Coronary artery (tissue), 2 donors: ENCODE measurements at places on chromosomes 1 and 21.

GRCh38 chr1:223549740-223550139 is 115.8 kb downstream of the CAPN8 start:
- DNase-seq, result no peak

DNA sequence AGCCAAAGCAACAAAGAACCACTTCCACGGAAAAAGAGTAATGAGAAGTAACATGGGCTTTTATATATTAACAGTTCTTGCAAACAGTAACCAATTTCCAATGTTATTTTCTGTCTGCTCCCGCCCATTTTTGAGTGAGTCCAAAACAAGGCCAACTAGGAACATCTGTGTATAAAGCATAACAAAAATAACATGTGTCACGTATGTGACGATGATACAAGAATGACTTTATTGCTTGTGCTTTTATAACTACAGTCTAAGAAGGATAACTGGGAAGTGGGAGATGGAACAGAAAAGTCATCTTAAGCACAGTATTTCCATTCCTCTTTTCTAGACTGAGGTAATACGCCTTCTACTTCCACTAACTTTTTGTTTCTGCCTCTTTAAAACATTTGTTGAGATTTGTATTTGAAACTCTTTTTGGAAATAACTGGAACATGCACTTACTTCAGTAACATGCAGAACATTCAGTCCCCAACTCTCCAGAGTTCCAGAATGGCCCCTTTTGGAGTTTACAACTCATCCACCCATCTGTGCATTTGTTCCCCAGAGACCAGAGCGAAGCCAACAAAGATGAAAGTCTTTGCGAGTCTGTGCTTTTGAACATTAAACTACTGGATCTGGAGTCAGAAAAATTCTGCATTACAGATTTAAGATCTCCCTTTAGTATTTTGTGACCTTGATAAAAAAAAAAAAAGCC is 143.0 kb upstream of the ZRANB2 start:
- no peak for DNase-seq

DNA sequence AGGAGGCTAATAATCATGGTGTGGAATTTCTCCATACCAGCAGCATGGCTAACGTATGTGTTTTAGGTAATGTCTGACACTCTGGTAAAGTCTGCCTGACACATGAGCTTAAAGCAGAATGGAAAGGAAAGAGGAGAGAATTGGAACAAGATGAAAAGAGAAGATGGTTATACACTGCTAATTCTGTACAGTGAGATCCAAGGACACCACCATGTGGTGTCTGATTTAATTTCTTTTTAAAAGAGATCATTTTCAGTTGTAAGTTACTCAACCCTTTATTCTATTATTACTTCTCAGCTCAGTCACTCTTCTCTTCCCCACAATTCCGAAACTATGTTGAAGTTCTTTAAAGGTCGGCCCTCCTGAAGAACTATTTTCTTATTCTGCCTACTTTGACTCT is 15.6 kb downstream of the PRKAB2 start:
- no peak for DNase-seq

GRCh38 chr1:115347282-115347681 is 9.2 kb upstream of the NGF start:
- no peak for DNase-seq

DNA sequence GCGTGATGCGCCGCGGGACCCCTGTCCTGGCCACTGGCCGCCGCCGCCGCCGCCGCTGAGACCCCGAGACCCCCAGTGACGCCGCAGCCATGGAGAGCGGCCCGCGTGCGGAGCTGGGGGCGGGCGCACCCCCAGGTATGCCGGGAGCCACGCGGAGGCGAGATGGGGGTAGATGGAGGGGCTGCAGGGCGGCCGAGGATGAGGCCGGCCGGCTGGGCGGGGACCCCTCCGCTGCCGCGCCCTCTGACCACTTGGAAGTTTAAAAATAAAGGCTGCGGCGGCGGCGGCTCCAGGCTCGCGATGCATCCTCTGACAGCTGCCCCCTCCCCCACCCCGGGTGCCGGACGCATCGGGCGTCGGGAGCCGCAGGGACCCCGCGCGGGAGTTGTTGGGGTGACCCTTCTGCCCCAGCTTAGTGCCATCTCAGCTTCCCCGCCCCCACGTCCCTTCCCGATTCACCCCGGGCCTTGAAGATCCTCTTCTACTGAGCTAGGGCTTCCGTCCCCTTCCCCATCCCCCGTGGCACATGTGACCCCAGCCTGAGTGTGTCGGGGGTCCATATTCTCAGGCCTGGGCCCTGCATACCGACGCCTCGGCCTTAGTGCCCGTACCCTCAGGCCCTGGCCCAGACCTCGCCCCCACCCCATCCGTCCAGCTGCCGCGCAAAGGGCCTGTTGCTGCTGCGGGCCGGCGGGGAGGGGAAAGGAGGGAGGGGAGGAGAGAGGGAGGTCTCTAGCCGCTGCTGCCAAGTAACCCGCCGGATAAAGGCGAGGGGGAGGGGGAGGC is 562 bp downstream of the MAP7D1 start:
- peak; percentile 84 for DNase-seq

DNA sequence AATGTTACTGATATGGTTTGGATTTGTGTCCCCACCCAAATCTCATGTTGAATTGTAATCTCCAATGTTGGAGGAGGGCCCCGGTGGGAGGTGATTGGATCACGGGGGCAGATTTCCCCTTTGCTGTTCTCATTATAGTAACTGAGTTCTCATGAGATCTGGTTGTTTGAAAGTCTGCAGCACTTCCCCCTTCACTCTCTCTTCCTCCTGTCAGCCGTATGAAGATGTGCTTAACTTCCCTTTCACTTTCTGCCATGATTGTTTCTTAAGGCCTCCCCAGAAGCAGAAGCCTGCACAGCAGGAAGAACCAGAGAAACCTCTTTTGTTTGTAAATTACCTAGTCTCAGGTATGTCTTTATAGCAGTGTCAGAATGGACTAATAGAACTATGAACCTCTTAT is 28.4 kb downstream of the TRIM33 start:
- DNase-seq, result no peak

DNA sequence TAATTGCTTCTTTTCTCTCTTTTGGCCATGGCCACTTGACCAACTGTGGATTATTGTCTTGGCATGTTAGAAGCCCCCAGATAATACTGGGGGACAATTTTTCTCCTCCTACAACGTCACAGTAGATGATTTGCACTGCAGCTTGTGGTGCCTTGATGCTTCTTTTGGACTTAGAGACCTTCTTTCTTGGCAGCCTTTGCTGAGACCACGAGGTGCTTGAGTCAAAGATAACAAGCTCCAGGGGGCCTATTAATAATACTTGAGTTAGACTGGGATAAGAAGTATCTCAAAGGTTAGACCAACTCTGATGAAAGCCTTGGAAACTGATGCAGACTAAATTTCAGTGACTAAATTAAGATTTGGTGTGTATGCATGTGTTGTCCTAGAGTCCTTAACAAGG is 3.2 kb downstream of the PPP1R12B start:
- no peak for DNase-seq

- DNase-seq, result no peak
Measured at GRCh38 chr1:200053646-200054045, 26.1 kb downstream of the NR5A2 start.

DNA sequence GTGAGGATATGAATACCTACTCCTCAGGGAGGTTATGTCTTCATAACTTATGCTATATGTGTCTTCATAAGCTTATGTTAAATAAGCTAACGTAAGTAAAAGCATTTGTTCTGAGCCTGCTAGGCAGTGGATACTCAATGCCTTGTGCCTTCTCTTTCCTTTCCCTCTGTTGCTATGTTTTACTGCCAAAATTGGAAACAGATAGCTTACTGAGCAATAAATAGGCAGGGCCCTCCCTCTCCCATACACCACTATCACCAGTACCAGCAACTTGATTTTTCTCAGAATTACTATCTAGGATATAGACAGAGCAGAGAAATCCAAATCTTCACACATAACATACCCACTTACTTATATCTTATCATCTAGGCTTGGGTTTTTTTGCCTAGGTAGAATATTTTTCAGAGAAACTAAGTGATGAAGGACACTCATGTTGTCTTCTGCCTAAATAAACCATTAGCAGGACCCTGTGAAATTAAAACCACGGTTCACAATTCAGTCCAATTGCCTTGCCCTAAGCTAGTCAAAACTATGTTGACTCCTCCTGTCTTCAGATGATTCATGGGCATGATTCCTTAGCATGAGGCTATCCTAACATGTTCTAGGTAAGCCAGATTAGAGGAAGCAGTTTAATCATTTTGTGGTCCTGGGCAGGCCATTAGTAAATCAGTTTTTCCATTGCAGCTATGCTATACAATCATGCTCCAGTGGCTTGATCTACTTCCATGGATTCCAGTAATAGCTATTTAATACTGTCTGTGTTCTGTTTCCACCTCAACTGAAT is 15.9 kb upstream of the LRRC8C start:
- no peak for DNase-seq

GRCh38 chr1:220906561-220907334 is 27.5 kb downstream of the HLX start:
- DNase-seq, result no peak

- no peak for DNase-seq
Measured at GRCh38 chr1:68907491-68907890, 410.6 kb upstream of the DEPDC1 start.

DNA sequence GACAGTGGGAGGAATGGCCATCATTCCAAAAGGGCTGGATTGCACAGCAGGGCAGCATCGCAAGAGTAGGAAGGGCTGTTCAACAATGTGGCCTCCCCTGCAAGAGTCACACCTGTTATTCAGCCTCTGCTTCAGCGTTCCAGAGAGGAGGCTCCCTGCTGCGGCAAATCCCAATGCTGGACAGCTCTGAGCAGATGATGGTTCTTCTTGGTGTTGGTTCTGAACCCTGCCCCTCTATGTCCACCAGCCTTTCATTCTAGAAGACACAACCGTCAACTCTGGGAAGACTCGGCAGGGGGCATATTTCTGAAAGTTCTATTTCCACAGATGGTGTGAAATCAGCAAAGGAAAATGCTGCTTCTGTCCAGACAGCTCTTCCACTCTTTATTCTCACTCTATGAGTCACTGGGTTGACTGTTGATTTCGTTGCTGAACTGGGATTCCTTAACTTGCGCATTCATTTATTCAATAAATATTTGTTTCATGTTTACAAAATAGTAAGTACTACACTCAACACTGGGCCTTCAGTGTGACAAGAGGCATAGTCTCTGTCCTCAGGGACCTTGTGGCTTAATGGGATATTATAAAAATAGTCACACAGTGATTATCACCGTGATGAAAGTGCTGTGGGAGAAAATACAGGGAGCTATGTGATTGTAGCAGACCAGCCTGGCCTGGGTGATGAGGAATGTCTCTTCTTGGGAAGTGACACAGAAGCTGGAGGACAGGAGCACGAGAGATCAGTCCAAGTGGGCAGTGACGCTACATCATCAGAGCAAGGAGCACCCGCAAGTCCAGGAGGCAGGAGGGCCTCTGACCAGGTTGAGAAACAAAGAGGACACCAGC is 260.3 kb downstream of the SIPA1L2 start:
- DNase-seq, result no peak

- peak; percentile 14 for DNase-seq
Measured at GRCh38 chr1:37730376-37730775, 34.5 kb downstream of the EPHA10 start.
